ENCODE measurements at places on chromosomes 1 and 21.

- no peak for DNase-seq
Measured at GRCh38 chr1:180881806-180882509, 30.7 kb upstream of the KIAA1614 start.

DNA sequence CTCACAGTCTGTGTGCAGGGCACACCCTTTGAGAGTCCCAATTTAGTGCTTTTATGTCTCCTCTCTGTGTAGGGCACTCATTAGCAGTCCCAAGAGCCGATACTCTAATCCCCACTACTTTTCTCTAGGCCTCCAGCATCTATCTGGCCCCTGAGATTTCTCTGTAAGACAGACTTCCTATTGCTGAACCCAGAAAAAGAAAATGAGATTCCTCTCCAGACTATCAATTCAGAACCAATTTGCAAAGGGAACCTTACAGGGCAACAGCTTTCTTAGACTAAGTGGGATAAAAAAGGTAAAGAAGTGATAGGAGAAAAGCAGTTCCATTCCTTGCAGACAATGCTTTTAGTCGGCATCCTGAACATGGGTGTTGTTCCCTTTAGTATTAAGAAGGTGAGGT, 172.2 kb downstream of the EDEM3 start:
- DNase-seq, result no peak

GRCh38 chr1:208962867-208963266, 620.6 kb upstream of the CAMK1G start:
- no peak for DNase-seq

DNA sequence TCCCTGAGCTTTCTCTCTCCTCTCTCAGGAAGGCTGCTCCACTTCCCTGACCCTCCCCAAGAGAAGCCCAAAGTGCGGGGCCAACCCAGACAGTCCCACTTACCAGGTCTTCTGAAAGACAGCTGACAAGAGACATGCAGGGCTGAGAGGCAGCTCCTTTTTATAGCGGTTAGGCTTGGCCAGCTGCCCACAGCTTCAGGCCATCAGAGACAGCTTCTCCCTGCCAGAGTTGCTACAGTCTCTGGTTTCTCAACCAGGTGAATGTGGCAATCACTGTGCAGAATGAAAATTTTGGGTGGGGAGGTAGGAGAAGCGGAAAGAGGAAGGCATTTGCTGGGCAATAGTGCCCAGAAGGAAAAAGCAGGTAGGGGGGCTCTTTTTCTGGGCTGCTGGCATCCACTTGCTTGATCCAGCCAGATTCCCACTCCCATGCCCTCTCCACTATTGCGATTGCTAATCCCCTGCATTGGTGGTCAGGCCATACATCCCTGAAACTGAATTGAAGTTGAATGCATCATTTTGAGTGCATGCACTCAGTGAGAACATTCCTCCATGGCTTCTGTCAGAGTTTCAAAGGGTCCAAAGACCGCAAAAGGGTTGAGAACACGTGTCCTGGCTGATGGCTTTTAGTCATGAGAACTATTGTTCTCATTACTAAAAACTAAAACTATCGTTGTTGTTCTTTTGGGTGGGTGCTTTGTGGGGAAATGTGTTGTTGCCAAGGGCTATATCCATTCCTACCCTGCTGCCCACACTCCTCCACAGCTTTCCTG, at the start of gene S100A8:
Gene S100A8 (minus strand): TSS at position 136 of the 773 bp plus-strand sequence. CDS start 538 bp downstream, outside the sequence.
- no peak for DNase-seq

DNA sequence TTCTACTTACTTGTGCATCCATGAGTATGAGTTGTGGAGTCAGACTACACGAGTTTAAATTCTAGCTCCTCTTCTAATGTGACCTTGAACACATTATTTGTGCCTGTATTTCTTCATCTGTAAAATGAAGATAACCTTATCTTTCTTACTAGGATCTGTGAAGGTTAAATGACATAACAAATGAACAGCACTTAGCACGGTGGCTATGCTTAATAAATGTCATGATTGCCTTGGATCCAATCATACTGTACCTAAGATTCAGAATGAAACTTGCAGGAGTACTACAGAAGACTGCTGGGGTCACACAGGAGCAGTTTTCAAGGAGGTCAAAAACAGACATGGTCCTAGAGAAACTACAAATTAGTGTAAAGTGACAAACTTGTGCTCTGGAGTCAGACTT, 22.2 kb upstream of the ALG14 start:
- no peak for DNase-seq

DNA sequence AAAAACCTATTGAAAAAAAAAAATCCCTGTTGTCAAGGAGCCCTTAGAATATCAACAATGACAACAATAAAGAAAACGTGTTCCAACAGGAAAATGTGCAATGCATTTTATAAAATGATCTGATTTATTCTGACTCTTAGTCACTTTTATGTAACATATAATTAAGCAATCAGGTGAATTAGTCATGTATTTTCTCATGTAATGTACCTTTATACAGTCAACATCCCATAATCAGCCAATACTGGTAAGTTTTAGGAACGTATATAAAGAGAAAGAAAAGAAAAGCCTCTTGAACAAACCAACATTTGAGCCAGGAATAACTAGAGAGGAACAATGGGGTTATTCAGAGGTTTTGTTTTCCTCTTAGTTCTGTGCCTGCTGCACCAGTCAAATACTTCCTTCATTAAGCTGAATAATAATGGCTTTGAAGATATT, at the start of gene CLCA4:
Gene CLCA4 (plus strand): TSS at position 292 of the 435 bp plus-strand sequence. CDS start 42 bp downstream, at position 334.
- no peak for DNase-seq

DNA sequence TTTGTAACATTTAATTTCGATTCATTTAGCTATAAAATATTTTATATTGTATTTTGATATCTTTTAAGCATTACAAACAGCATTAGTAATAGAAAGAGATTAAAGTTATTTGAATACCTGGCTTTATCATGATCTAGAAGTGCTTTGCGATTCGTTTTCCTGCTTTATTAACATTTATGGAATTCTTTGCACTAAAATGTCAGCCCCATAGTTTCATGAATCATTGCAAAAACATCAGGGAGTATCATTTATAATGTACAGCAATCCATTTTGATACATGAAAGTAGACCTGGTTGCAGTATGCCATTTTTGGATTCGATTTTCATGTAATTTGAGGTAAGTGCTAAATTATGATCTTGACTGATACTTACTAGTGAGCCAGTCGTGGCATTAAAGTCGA, 108.0 kb upstream of the DPYD start:
- DNase-seq, result no peak

Measured in GM04503 (cell line).